Right atrium auricular region (tissue), 2 donors: ENCODE measurements at places on chromosomes 4 and X. TPM values are rescaled to one million over a fixed set of nuclear protein-coding genes. Genes with fewer than 3 reads are reported as not detected.

The HSD17B13 gene
- total RNA-seq: not detected

GRCh38 chr4:125097729-125098128 is 217.0 kb upstream of the FAT4 start:
- DNase-seq: no peak

DNA sequence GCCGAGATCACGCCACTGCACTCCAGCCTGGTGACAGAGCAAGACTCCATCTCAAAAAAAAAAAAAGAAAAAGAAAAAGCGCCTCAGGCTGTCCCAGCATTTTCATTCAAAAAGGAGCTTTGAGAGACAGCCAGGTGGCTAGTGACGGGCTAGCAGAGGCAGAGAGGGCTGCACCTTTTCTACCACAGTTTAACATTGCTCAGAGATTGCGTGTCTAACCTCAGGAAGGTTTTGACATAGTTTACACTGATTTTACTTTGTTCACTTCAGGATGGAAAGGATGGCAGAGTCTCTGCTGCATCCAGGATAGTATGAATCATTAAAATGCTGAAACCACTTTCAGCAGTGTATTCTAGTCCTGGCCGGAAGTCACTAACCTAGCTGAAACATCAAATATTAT is 28.1 kb downstream of the ZFP42 start:
- no peak for DNase-seq

The CFAP99 gene
- not detected for total RNA-seq

DNA sequence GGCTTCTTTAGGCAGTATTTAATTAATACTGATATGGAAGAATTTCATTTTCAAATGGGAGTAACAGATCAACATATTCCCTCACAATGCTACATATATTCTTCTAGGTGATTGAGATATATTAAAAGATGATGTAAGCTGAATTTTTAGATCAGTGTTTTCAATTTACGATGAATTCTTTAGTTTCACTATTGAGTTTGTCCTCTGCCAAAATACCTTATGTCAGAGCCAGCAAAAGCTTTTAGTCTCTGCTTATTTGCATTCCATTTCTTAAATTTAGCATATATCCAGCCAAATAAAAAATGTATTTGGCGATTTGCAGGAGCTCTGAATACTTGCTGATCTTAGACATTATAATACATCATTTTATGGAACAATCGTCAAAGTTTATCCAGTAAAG is 144.3 kb downstream of the MOSPD2 start:
- no peak for DNase-seq

The NSG1 gene
- 19.6 TPM for total RNA-seq

The FAM3A gene
- 47.1 TPM for total RNA-seq

The MAGEA4 gene
- not detected for total RNA-seq

The GPAT3 gene
- total RNA-seq: 27.7 TPM

GRCh38 chrX:25052798-25053534 is 37.2 kb upstream of the ARX start:
- no peak for DNase-seq

The MAML3 gene
- total RNA-seq: 2.6 TPM

DNA sequence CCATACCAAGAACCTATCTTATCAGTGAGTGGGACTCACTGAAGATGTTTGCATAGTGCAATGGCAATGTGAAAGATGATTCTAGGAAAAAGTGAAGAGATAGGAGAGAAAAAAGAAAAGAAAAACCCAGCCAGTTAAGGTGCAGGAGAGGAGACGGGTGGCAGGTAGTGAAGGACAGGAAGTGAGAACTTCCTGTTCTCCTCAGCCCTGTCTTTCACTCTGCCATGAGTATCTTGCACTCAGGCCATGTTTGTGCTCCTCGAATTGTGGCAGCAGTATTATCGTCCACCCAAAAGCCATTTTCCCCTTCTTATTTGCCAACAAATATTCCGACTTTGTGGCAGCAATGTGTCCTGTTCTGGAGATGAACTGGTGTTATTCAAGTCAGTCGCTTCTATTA is 8.6 kb upstream of the ENPEP start:
- DNase-seq: no peak

The SLC35A2 gene
- 16.8 TPM for total RNA-seq

The NDNF gene
- total RNA-seq: 0.51 TPM

DNA sequence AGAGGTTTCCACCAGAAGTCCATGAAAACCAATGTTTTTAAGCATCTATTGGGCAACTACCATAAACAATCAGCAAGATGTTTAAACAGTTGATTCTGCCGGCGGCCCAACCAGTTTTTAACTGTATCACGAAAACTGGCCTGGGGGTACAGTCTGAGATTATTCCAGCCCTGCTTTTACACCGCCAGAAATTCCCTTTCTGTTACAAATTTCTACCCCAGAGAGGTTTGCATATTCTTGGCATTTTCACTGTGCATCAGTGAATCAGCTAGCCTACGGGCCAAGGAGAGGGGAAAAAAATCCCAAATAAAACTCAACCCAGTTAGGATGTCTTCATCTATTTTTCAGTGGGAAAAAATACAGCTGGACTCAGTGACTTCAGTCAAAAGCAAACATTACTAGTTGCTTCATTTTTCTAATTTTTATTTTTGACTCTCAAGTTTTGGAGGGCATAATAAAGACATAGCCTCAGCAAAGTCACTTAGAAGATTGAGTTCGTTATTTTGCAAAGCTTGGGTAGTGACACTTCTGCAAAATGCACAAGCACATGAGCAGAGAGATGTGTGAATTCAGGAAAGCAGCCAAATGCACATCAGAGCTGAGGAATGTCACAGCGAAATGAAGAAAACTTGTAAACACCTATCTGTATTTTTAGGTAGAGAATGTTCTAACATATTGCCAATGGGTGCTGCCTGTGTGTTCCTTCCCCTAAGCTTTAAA is 167.8 kb upstream of the GK2 start:
- no peak for DNase-seq

DNA sequence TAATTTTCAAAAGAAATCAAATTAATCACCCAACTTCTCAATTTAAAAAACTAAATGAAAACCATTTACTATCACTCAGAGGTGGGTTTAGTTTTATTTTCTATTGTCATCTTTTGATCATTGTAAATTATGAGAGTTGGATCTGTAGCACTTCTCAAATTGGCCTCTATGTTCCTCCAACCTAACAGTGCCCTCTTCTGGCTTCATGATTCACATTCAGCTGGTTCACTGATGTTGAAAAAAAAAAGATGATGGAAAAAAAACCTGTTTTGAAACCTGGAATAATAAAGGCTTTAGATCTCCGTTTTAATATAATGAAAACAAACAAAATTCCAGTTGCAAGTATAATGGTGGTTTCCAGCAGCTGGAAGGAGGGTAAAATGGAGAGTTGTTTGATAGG is 2.4 kb upstream of the NBDY start:
- DNase-seq: no peak

GRCh38 chrX:77431227-77431626 is 16.0 kb upstream of the FGF16 start:
- DNase-seq: peak; percentile 60

GRCh38 chrX:123878252-123878721 is 18.4 kb downstream of the XIAP start:
- DNase-seq: no peak

The AP1S2 gene
- 184 TPM for total RNA-seq

The DRD5 gene
- total RNA-seq: 0.24 TPM

DNA sequence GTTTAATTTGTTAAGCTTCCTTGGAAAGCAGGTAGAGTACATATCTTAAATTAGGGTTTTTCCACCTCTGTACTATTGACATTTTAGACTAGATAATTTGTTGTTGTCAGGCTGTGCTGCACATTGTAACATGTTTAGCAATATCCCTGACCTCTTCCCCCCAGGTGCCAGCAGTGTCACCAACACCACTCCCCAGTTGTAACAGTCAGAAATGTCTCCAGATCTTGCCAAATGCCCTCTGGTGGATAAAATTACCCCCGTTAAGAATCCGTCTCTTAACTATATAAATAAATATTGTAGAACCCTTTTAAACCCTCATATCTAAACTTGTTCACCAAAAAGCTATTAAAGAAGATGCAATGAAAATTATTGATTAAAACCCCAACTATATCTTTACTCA is 161.5 kb downstream of the ARHGAP6 start:
- DNase-seq: no peak

- DNase-seq: no peak
Observed at GRCh38 chrX:71057848-71058530, 10.1 kb downstream of the SNX12 start.

DNA sequence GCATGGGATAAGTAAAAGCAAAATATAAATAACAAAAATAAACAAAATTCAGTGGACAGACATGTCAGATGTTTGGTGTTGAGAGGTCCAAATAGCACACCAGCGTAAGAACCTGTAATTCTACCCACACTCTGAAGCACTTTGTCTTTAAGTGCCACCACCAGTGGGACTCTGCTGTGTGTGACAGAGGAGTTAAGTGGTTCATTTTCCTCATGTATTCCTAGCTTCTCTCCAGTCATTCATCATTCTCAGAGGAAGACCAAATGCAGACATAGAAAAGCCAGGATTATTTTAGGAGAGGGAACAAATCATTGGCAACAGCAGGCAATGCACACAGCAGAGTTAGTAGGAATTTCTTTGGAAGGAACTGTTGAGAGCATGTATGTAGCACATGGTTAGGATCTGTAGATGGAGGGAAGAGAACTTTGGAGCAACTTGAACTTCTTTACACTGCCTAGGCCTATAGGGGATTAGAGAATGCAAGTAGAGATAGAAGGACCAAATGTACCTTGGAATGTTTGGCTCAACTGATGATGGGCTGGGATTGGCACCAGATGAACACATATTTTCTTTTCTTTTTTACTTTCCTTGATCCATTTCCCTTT is 43.0 kb upstream of the ARHGAP24 start:
- DNase-seq: no peak
